GM23248 (cell line): ENCODE measurements at places on chromosomes 6 and 20. TPM values are rescaled to one million over a fixed set of nuclear protein-coding genes. Genes with fewer than 3 reads are reported as not detected.

The PSORS1C2 gene
- polyA plus RNA-seq: 0.16 TPM in 1 of 2 replicates, not detected in the other

The CD109 gene
- 31.1 and 31.3 TPM in 2 replicates for polyA plus RNA-seq

The OTOR gene
- polyA plus RNA-seq: not detected in 2 replicates

DNA sequence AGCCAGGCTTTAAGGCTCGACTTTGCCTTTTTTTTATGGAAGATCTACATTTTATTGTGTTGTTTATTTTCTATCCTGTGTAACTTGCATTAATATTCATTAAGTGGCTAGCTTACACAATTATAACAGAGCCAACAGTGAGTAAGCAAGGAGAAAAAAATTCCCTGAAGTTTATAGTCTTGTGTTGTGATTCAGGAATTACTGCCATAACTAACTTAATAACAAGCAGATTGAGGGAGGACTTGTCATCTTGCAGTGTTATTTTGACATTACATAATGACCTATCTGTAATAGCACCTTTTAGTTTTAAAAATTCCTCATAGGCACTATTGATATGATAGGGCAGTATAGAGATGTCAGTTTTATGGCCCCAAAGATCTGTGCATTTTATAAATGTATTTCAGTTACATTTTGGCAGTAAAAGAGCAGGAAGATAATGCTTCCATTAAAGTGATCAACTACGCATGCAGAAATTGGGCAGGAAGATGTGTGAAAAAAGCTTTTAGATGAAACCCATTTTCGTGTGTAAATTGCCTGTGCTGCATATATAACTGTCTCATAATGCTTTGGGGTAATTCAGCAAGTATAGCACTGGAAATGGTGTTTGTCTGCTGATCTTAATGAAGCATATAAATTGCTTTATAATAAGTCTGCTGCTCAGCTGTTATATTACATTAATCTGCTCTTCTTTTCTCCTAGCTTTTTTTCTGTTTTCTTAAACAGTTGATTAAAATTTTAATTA, 123.0 kb downstream of the SMAP1 start:
- H3K4me1 ChIP-seq: no peaks in the 10 kb centered on the region
- DNase-seq: peak; percentile 43
- H3K27me3 ChIP-seq: no peaks in the 10 kb centered on the region
- no peaks in the 10 kb centered on the region for H3K36me3 ChIP-seq
- H3K27ac ChIP-seq: no peak overlapping the region
- H3K4me3 ChIP-seq: no peak overlapping the region

DNA sequence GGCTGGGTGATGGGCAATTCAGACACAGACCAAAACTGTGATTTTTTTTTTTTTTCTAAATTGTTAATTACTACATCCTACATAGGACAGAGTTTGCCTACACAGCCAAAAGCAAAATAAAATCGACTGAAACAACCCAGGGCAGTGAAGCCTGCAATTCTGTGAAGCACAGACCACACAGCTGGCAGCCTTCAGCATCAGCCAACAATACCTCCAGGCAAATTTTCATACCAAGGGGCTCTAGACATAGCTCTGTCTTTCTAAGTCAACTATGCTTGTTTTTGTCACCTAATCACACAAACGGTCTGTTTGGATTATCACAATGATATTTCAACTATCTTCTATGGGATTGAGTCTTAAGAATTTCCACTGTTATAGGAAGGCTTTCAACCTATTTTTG, 17.6 kb downstream of the RMND1 start:
- H3K36me3 ChIP-seq: peaks cover 25% of the 10 kb centered on the region
- no peak overlapping the region for H3K27ac ChIP-seq
- H3K27me3 ChIP-seq: no peaks in the 10 kb centered on the region
- no peak for DNase-seq
- H3K4me3 ChIP-seq: no peak overlapping the region

DNA sequence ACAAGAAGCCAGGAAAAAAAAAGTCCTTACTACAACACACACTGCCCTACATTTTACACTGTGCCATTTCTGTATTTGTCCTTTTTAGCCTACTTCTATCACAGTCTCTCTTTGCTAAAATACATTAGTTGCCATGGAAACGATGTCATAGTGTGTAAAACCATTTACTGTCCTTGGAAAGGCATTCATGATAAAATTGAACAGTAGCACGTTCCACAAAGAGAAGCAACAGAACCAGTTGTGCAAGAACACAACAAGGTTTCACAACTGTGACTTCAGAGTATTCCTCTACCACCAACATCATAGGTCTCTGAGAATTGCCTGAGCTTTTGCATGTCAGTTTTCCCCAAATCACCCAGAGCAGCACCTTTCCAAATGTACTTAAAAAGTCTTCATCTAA, 20.5 kb downstream of the FYN start:
- H3K27ac ChIP-seq: no peak overlapping the region
- no peaks in the 10 kb centered on the region for H3K36me3 ChIP-seq
- H3K4me3 ChIP-seq: no peak overlapping the region
- DNase-seq: peak; percentile 74
- peaks cover 16% of the 10 kb centered on the region for H3K4me1 ChIP-seq

DNA sequence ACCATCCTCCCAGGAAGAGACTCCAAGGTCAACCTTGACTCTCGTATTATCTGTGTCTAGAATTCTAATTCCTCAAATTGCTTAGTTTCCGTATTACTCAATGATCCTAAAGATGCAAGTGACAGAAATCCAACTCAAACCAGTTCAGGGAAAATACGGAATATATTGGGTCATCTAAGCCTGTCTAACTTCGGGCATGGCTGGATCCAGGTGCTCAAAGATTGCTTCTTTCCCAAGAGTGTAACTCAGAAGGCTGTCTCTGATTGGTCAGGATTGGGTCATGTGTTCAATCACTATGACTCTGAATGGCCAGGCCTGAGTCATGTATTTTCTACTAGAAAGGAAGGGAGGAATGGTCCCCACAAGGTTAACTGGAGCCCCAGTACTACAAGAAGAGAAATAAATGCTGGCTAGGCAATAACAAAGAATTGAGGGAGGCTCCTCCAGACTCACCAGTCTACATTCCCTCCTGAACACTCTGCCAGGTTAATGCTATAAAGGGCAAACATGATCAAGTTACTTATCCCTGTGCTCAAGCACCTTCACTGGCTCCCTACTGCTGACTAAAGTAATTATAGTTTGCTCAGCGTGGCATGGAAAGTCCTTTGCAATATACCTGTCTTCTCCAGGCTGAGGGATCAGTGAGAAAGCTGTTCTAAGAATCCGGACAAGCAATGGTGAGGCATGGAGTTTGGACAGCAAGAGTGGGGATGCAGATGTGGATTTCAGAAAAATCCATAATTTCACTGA, 15.4 kb upstream of the PREX1 start:
- H3K4me3 ChIP-seq: no peak overlapping the region
- no peak overlapping the region for H3K27ac ChIP-seq
- no peaks in the 10 kb centered on the region for H3K27me3 ChIP-seq

DNA sequence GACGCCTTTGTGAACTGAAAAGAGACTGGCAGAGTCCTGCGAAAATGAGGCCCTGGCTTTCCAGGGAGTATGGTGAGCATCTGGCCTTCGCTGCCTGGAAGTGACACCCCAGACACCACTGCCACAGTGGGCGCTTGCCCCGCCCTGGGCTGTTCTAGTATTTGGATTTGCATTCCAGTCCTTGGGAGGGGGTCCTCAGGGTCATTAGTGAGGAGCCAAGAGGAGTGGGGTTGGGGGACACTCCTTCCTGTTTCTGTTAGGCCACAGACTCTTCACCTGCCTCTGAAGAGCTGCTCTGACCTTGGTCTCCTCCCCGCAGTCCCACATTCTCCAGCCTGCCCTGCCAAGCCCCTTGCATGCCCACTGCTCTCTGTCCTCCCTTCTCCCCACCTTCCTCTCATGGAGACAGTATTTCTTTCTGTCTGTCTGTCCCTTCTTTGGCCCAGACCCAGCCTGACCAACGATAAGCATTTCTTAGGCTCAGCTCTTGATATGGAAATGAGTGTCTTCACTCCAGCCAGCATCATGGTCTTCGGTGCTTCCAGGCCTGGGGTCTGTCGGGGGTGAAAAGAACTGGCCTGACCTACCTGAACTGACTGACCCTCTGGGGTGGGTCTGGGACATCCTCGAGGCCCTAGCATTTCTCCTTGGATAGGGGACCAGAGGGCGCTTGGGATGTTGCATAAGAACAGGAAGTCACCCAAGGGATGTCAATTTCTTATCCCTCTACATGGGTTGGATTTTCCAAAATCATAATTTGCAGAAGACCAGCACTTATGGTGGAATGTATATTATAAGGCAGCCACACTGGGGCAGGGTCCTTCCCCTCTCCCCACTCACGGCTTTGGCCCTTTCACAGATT, 19.4 kb downstream of the SLC9A8 start:
- peaks cover 13% of the 10 kb centered on the region for H3K4me1 ChIP-seq
- no peak for DNase-seq
- peaks cover 3% of the 10 kb centered on the region for H3K36me3 ChIP-seq
- H3K27ac ChIP-seq: no peak overlapping the region
- no peaks in the 10 kb centered on the region for H3K27me3 ChIP-seq
- H3K4me3 ChIP-seq: no peak overlapping the region

The COL9A1 gene
- not detected in 2 replicates for polyA plus RNA-seq

- H3K27me3 ChIP-seq: no peaks in the 10 kb centered on the region
- H3K27ac ChIP-seq: no peak overlapping the region
- H3K36me3 ChIP-seq: no peaks in the 10 kb centered on the region
- no peaks in the 10 kb centered on the region for H3K4me1 ChIP-seq
Measured at GRCh38 chr6:53178837-53179432, 30.3 kb upstream of the GCM1 start.

DNA sequence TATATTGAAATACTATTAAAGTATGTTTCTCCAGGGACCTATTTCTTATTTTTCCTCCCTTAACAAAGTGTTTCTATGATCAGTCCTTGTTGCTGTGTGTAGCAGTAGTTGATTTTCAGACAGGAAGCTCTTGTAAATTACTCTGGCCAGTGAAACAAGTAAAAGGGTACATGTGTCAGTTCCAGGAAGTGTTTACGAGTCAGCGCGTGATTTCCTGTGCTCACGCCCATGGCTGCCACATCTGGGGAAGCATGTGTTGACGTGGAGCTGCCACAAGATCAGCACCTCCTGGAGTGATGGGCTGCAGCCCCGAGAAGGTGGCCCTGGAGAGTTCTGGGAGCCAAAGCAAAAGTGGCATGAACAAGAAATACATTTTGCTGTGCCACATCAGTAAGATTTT, 38.6 kb upstream of the GGTLC1 start:
- H3K4me1 ChIP-seq: no peaks in the 10 kb centered on the region
- no peak overlapping the region for H3K4me3 ChIP-seq
- peak; percentile 4 for DNase-seq
- H3K36me3 ChIP-seq: no peaks in the 10 kb centered on the region

DNA sequence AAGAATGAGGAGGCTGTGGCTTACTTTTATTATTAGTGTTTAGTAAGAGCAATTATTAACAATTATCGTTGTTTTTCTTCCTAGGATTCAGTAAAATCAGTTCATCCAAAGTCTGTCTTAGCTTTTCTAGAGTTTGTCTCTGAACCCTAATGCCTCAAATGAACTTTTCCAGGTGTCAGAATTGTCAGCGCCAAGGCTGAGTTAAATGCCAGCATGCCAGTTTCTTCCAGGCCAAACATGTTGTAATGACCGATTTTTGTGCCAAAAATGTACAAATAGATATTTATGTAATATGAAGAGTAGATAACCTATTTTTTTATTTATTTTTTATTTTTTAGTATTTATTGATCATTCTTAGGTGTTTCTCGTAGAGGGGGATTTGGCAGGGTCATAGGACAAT, 66.8 kb upstream of the SCGN start:
- no peak overlapping the region for H3K4me3 ChIP-seq
- H3K4me1 ChIP-seq: no peaks in the 10 kb centered on the region
- no peak overlapping the region for H3K27ac ChIP-seq
- no peaks in the 10 kb centered on the region for H3K36me3 ChIP-seq

The LST1 gene
- polyA plus RNA-seq: not detected in 2 replicates

DNA sequence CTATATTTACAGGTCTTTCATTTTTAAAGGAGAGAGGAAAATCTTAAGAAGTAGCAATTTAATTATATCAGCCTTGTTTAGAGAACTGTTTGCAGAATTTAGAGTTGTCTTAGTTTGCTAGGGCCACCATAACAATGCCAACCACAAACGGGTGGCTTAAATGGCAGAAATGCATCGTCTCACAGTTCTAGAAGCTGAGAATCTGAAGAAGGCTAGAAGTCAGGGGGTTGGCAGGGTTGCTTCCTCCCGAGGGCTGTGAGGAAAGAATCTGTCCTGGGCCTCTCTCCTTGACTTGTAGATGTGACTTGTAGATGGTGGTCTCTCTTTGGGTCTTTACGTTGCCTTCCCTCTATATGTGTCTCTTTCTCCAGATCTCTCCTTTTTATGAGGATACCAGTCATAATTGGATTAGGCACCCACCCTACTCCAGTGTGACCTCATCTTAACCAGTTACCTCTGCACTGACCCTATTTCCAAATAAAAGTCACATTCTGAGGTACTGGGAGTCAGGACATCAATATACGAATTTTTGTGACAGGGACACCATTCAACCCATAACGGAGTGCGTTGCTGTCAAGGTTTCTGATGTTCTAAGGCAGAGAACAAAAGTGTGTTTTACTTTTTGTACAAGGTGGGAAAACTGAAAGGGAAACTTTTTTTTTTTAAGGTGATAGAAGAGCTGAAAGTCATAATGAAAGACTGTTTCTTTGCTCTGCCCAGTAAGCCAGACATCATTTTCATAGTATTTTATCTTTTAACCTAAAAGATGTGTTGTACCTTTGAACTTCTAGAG, 84.4 kb downstream of the SAMD3 start:
- H3K4me1 ChIP-seq: no peaks in the 10 kb centered on the region
- no peak overlapping the region for H3K4me3 ChIP-seq
- no peaks in the 10 kb centered on the region; the same call in 1 of the 2 replicates for H3K36me3 ChIP-seq
- H3K27me3 ChIP-seq: no peaks in the 10 kb centered on the region
- DNase-seq: no peak

DNA sequence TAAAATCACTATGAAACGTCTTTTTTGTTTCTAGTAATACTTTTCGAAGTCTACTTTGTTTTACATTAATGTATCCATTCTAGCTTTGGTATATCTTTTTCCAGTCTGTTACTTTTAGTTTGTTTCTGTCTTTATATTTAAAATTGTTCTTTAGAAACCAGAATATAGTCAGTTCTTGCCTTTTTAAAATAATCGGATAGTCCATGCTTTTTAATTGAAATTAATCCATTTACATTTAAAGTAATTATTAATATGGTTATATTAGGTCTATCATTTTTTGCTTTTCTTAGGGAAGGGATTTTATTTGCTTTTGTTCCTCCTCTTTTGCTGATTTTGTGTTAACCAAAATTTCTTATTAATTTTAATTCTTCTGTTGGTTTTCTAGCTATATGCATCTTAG, 23.7 kb downstream of the CDYL start:
- H3K27me3 ChIP-seq: no peaks in the 10 kb centered on the region
- H3K4me3 ChIP-seq: no peak overlapping the region
- no peaks in the 10 kb centered on the region for H3K36me3 ChIP-seq
- no peak for DNase-seq
- H3K27ac ChIP-seq: no peak overlapping the region

DNA sequence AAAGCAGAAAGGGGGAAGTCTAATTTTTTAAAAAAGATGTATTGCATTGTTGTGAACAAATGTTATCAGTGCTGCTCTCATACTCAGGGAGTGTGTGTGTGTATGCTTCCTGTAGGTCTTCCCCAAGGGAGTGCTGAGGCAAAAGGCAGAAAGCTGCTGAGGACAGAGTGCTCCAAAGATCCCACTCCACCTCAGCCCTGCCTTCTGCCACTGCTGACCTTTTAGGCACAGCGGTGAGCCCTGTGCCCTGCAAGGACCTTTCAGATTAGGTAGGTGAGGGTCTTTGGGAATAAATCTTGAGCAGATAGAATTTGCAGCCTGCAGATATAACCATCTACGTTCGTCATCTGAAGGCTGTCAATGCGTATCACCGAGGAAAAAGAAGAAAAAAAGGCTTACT, 756.4 kb upstream of the MMS22L start:
- H3K36me3 ChIP-seq: no peaks in the 10 kb centered on the region
- no peak overlapping the region for H3K27ac ChIP-seq
- H3K4me3 ChIP-seq: no peak overlapping the region
- DNase-seq: no peak
